T-helper 2 cell treated with Interferon-gamma antibody and Interleukin-4, amounts not matched to agents 5 μg/mL and 100 μg/mL, for 36 hours (primary cell): ENCODE measurements at places on chromosomes 4 and X.

DNA sequence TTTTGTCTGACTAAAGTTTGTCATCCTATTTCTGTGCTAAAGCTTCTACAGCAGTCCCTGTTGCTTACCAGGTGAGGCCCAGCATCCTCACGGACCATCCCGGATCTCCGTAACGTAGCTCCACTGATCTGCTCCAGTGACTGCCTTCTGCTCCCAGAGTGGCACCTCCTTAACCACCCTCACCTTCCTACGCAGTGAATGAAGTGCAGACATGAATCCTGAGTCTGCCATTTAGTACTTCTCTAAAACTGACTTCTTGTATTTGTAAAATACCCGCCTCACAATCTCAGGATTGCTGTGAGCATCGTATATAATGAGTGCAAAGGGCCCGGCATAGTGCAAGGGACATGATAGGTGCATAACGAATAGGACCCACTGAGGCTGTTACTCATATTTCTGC is 27.7 kb upstream of the ACSL1 start:
- no peak for DNase-seq

DNA sequence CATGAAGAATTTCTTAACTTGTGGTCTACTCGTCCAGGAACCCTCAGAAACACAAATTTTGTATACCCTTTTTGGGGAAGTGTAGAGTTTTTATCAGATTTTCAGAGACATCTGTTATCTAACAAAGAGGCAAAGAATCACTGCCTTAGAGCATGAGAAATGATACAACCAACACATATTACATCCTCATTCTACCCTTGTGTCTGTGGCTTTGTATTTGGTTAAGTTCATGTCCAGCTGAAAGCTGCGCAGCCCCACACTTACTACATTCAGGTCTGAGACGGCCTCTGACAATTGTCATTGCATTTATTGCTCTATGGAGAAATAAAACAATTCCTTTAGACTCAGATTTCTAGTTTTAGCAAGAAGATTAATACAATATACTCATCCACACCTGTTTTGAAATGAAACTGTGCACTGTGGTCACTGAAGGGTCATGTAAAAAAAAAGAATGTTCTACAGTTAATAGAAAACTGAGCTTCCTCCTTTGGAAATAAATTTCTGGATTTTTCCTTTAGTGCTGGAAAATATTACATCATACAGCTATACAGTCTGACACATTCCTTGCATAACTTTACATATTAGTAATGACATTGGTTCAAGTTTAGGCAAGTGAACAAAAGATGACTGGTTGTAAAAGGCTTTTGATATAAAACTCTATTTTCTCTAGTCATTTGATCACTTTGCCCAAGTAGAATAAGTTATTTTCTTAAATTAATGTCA is 39.8 kb downstream of the GLRB start:
- DNase-seq, result no peak

GRCh38 chr4:8155660-8156421 is 2.8 kb downstream of the ABLIM2 start:
- no peak for DNase-seq

DNA sequence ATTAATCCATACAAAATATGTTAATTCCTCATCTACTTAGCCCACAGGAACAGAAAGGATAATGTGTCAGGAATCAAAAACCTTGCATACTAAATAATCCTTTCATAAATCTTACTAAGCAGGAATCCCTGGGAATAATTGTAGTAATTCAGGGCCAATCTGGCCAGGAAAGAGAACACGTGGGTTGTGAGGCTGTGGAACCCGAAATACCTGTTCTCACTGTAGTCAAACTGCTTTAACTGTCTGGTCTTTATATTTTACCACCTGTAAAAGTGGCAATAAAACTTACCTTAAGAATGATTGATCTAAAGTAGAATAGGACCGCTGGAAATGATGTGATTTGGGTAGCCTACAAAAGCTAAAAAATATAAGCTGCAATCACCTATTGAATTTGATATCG is 1620.9 kb downstream of the STIM2 start:
- no peak for DNase-seq

GRCh38 chrX:12946838-12947544 is 27.9 kb upstream of the TMSB4X start:
- DNase-seq, result peak; percentile 62

DNA sequence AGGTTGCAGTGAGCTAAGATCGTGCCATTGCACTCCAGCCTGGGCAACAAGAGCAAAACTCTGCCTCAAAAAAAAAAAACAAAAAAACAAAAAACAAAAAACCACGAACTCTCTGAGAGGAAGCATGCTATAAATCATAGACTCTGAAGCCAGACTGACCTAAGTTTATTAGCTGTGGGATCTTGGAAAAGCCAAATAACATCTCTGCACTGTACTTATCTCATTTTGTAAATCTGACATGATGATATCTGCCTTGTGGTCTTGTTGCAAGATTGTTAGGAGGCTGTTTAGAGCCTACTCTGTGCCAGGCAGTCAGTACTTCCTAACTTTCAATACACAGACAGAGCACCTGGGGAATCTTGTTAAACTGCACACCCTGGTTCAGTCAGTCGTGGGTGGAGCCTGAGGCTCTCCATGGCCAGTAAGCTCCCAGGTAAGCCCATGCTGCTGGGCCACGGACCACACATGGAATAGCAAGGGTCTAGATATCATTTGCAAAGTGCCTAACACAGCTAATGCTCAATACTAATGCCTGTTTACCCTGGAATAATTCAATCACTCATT is 107.6 kb upstream of the SMIM10 start:
- no peak for DNase-seq

- DNase-seq, result no peak
These were observed 26.3 kb downstream of the PHOX2B start for GRCh38 chr4:41722181-41722580.

DNA sequence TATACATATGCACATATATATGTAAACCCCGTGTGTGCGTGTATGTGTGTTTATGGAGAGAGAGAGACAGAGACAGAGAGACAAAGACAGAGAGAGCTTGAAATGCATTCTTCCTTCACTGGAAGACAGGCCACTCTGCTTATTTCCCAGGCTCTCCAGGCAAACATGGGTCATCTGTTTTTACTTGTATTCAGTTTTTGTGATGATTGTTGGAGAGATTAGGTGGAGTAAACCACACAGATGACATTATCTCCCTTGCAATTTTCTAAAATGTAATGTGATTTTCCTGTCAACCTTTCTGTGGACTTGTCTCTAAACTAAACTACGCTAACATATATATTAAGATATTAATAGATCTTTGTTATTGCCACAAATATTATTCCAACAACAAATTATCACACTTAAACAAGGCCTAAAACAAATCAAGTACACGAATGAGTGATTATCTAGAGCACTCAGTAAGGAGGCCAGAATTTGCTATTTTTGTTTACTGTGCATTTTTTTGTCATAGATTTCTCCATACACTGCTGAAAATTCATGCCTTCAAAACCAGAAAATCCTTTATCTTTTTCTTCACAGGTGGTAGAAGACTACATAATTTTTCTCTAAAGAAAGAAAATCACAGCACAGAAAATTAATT is 251.8 kb upstream of the SLIT2 start:
- DNase-seq, result no peak

DNA sequence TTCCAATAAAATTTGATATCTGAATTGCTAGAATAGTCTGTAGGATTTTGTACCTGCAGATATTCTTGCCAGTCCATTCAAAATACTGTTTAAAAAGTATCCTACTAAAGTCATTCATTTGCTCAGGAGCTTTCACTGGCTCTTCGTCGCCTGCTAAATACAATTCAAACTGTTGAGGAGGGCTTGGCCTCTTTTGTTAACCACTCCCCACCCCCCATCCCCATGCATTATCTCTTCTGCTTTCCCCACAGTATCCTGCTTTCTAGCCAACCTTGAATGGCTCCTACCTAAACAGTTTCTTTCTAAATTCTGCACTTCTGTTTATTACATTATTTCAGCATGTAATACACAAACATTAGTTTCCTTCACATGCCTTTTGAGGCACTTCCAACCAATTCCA is 230.8 kb downstream of the CPE start:
- no peak for DNase-seq

GRCh38 chrX:135740681-135741149 is 27.3 kb downstream of the CT45A1 start:
- peak; percentile 24 for DNase-seq

GRCh38 chr4:37948542-37948941 is 11.7 kb upstream of the PTTG2 start:
- no peak for DNase-seq

DNA sequence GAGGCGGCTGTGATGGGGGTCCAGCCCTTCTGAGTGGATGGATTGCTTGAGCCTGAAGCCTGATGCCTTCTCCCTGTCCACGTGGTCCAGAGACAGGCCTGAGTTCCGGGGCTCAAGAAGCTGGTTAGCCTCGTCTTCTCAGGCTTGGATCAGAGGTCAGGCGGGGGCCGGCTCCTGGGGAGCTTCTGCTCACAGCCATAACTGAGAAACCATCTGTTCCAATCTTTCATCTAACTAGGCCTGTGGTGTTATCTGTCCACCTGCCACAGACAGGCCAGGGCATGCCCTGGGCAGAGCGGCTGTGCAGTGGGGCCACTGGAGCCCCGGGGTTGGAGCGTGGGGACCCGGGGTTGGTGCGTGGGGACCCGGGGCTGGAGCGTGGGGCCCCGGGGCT is 63.1 kb downstream of the SORCS2 start:
- no peak for DNase-seq

DNA sequence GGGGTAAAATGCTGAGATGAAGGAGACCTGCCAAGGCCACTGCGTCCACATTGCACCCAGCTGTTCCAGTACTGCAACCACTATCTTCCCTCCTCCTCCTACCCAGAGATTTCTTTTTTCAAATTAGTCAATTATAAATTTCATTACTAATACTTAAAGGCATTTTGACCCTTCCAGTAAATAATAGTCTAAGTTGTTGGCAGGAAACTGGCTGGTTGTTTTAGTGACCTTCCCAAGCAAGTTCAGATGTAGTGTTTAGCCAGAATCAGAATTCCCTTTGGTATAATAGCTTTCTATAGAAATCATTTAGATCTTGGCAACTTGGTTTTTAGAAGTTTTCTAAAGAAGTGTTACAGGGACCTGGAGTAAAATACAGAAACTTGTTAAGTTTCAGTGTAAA is 66.0 kb downstream of the AASDH start:
- DNase-seq, result no peak
